ENCODE measurements at places on chromosomes 4 and X.

GRCh38 chr4:78901882-78902281 is 37.4 kb downstream of the PAQR3 start:
- DNase-seq: no peak

- no peak for DNase-seq
These were observed 111.3 kb downstream of the ARHGAP10 start for GRCh38 chr4:147843162-147843561.

- DNase-seq: peak; percentile 42
These were observed 45.0 kb upstream of the USP46 start for GRCh38 chr4:52704133-52704532.

GRCh38 chrX:9311421-9312160 is 153.3 kb upstream of the TBL1X start:
- no peak for DNase-seq

- no peak for DNase-seq
These were observed 104.1 kb upstream of the GPRIN3 start for GRCh38 chr4:89411539-89412309.

DNA sequence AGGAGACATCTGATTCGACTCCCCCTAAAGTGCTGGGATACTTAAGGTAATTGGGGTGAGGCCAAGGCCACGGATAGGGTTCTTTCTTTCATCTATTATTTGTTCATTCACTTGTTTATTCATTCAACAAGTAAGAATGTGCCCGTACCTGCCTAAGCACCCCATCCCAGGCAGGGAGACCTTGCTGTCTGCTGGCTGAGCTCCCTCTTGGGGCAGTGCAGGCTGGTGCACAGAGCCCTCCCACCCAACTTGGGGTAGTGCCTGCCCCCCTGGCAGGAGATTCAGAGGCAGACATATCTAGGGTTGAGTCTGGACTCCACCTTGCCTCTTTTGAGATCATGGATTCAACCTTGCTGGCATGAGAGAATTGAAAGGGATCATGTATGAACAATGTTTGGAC is 95.7 kb downstream of the DRD5 start:
- no peak for DNase-seq

- DNase-seq: peak; percentile 72
These were observed 60.4 kb downstream of the NRK start for GRCh38 chrX:105882581-105883275.

DNA sequence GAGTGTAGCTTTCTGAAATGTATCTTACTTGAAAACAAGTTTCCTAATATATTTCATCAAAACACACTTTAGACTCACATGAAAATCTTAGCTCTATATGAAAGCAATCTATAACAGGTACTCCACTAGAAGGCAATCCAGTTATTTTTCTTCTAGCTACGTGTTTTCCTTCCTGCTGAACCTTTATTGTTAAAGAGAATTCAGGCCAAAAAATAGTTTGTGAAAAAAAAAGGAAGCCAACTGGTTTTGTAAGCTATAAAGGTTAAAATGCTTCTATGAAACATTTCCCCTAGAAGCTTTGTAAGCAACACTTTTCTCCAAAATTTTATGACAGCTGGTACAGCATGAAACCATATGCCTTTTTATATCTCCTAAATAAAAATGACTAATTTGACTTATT is 304.7 kb upstream of the DIAPH2 start:
- DNase-seq: no peak

DNA sequence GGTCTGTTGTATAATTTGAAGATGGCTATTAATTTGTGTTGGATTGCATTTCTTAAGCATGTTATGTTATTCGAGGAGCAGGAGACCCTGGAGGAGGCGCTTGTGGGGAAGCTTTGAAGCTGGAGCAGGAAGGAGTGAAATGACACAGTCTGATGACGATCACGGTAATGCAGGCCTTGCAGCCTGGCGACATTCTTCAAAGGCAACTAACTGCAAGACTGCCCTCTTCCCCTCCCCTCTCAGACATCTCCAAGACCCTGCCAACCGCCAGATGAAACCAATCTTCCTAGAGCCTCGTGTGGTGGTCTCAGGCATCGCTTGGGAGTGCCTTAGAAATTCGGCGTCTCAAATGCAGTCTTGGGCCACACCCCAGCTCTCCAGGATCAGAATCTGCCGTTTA is 16.1 kb downstream of the CLCN4 start:
- peak; percentile 21 for DNase-seq

All from cardiac fibroblast (primary cell).